8988T (cell line): ENCODE measurements at places on chromosomes 5 and 9.

DNA sequence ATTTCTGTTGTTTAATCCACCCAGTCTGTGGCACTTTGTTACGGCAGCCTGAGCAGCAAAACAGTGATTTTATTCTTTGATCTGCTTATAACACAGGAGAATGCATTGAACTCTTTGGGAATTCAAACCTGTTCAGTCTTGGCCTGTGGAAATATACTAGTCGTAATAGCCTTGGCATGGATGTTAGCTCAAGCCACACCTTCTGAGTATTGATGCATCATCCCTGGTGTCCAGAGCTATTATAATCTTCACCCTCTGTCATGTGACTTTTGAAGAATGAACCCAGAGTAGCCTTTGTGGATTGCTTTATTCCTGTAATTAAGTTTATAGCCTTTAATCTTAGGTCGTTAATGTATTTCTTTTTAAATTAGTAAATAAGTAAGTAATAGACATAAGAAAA is 50.8 kb upstream of the TEX48 start:
- no peak for DNase-seq

- no peak for DNase-seq
These were observed 10.9 kb upstream of the HDHD3 start for GRCh38 chr9:113387560-113388230.

- DNase-seq, result no peak
These were observed 216.0 kb downstream of the KDM4C start for GRCh38 chr9:6973762-6974161.

DNA sequence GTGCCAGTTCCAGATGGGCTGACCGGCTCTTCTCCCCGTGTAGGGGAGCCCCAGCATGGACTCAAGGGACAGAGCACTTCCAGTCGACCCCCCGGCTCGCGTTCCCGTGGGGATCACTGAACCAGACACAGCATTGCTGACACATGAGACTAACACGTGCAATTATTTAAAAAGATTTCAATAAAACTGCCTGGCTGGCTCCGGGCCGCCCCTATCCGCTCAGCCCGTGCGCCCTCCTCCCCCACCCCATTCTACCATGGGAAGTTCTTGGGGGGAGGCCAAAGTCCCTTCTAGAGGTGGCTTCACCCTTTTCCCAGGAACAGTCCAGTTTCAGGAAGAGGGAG is 4.7 kb downstream of the TESK1 start:
- DNase-seq, result no peak

DNA sequence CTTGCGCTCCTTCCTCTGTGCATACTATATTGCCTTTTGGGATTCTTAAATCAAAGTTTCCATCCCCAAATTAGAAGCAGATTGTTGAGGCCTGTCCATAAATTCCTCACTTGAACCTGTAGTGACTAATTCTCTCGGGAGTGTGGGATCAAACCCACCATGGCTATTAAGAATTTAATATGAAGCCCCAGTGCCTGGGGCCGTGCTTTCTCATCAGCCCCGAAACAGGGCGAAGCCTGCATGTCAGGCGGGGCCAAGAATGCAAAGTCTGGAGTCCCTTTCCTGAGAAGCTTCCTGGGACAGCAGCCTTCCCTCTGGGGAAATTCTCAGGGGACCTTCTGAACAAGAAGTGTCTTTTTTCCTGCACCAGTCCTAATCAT is 29.3 kb upstream of the FAT2 start:
- no peak for DNase-seq

DNA sequence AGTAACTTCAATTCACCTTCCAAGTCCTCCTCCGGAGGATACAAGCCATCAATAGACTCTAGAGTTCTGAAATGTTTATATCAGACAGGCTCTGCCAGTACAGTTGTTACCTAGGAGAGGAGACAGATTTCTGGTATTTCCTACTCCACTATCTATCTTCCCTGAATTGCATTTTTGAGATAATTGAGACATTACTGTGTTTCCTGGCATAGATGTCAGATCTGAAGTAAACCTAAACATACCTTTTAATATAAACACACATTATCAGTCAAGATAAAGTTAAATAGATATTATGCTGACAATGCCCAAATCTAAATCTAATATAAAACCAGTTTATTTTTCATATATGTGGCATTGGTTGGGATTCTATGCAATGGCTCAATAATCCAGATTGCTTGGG is 8.2 kb upstream of the TYRP1 start:
- no peak for DNase-seq

DNA sequence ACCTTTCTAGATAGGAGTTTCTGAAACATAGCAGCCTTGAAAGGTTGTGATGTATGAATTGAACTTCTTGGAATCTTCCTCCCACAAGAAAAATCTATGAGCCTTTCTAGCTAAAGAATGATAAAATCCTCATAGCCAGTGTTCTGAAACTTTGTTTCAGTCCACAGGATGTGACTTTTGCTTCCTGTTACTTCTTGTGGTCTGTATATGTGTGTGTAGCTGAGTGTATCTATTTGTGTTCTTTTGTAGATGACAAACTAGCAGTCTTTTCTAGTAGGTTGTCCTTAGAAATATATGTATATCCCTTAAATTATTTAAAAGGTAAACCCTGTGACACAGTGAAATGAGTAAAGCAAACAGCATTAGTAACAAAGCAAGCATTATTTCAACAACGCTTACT is 188.8 kb downstream of the MRPS30 start:
- DNase-seq, result no peak

DNA sequence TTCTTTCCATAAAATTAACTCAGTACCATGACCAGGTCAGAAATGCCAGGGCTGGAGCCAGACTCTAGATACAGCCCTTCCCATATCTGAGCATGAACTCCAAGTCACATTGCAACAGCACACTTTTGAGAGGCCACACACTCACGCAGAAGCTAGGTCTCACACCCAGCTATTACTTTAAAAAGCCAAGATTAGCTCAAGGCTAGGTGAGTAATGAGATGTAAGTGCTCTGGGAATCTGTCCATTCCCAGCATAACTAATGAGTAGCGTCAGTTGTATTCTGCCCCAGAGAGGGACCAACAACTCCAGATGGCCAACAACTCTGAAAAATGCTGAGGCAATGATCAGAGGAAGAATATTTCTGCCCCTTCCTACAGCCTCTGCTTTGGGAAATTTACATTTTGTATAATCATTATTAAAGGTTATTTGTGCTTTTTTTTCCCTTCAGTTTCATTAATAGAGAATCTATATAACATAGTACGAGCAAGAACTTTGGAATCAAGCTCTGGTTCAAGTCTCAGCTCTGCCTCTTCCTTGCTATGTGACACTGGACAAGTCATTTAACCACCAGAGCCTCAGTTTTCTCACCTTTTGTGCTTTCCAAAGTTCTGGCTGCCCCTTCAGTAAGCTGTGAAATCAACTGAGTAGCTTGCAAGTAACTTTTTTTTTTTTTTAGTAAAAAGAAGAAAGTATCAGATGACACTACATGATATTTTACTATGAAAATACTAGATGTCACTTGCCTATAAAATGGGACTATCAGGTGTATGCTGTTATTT is 118.3 kb downstream of the NR6A1 start:
- no peak for DNase-seq

DNA sequence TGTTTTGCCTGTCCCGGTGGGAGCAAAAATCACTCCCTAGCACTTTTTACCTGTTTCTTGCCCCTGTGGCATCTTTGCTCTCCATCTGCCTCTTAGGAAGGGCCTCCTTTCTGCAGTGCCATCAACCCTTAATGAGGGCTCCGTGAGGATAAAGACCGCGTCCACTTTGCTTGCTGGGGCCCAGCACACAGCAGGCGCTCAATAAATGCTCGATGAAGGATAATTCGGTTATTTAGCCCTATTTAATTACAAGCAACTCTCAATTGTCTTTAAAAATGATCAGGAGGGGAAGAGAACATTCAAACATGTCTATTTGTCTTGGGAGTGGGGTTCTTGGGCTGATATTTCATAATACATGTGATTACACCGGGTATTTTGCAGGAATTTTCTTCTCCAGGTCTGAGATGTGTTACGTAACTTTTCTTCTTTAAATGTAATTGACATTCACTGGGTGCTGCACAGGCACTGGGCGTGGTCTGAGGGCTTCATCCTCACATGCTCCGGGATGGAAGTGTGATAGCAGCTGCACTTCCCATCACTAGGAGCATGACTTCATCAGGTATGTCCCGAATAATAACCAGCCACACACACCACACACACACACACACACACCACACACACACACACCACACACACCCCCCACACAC is 19.8 kb upstream of the NTNG2 start:
- DNase-seq, result no peak

GRCh38 chr5:17000291-17000939 is 64.3 kb upstream of the MYO10 start:
- no peak for DNase-seq

DNA sequence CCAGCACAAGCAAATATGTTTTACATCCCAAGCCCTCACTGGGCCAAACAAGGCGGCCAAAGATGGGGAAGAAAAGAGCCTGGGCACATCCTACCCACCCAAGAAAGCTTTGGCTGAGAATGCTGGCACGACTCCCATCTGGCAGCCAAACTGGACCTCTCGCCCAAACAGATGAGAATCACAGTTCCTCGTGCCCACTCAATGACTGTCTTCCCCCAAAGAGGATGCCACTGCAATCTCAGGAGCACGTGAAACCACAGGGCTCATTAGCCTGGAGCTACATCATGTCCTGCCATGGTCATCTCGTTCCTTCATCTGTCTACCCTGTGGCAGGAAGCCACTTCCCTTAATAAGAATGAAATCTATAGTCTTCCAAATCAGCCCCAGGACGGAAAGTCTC is 536.8 kb downstream of the BNC2 start:
- no peak for DNase-seq

DNA sequence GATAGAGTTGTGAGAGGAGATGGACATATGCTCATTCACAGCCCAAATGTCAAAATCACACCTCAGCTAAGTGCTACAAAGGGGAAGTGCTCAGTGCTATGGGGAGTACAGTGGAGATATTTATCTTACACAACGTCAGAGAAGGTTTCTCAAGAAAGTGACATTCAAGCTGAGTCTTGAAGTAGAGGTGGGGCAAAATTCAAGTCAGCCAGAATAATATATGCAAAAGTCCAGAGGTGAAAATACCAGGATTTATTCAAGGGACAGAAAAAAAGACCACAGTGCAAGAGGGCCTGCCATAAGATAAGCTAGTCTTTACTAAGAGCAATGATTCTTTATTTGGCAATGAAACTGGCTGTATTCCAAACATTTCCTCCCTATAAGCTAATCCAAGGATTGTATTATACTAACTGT is 327.8 kb upstream of the PIK3R1 start:
- no peak for DNase-seq

GRCh38 chr5:163670036-163670435 is 164.6 kb downstream of the MAT2B start:
- no peak for DNase-seq

- DNase-seq, result no peak
These were observed 290.1 kb upstream of the MPDZ start for GRCh38 chr9:13569602-13570067.

DNA sequence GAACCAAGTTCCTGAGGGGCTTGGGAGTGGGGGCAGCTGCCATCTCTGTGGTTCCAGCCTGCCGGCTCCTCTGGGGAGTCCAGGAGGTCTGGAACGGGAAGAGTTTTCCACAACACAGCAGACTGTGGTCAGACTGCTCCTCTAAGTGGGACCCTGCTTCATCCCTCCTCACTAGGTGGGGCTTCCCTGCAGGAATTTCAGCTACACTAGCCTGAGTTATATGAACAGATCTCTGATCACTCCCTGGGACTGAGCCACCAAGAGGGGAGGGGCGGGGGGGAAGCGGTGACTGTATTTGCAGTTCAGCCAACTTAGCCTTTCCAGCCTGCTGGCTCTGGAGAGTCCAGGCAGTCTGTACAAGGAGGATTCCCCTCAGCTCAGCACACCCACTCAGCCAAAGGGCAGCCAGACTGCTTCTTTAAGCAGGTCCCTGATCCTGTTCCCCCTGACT is 19.4 kb downstream of the DTWD2 start:
- no peak for DNase-seq

DNA sequence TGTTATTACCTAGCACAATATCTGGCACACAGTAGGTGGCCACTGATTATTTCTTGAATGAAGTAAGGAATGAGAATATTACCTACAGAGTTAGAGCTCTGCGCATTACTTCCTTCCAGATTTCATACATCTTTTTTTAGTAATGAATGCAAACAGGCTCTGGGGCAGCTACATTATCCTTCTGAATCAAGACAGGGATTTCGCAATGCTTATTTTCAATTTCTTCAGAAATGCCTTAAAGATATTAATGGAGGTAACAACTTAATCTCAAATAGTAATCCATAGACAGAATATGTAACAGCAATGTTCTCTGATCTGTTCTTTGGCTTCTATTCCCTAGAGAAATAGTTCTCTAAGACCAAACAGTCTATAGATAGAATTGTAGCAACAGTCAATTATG is 32.6 kb downstream of the CDKN2A start:
- DNase-seq, result no peak

DNA sequence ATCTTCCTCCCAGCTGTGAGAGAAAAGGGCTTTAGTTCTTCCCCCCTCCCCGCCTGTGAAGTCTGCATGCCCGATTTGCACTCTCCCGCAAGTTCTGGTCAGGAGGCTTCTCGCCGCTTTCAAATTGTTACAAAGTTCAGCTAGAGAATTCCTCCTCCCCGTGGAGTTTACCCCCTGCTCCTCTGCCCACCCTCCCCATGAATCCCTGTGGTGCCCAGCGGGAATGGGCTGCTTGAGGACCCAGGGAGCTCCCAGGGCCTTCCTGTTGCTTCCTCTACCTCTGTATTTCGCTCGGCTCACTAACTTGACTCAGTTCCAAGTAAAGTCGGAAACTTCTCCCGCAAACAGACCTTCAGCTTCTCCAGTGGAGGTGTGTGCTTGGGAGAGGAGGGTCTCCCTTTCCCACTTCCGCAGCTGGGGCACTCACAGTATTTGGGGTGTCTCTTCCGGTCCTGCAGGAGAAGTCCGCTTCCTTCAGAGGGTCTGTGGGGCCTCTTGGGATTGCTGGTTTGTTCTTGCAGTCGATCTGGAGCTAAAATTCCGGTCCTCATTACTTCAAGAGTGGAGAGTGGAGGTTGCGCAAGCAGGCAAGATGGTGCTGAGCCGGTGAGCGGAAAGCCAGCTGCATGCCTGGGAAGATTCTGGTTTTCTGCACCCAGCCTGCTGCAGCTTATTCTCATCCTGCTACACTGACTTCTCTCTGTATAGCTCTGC is 97.8 kb downstream of the ADAMTS12 start:
- DNase-seq, result no peak

DNA sequence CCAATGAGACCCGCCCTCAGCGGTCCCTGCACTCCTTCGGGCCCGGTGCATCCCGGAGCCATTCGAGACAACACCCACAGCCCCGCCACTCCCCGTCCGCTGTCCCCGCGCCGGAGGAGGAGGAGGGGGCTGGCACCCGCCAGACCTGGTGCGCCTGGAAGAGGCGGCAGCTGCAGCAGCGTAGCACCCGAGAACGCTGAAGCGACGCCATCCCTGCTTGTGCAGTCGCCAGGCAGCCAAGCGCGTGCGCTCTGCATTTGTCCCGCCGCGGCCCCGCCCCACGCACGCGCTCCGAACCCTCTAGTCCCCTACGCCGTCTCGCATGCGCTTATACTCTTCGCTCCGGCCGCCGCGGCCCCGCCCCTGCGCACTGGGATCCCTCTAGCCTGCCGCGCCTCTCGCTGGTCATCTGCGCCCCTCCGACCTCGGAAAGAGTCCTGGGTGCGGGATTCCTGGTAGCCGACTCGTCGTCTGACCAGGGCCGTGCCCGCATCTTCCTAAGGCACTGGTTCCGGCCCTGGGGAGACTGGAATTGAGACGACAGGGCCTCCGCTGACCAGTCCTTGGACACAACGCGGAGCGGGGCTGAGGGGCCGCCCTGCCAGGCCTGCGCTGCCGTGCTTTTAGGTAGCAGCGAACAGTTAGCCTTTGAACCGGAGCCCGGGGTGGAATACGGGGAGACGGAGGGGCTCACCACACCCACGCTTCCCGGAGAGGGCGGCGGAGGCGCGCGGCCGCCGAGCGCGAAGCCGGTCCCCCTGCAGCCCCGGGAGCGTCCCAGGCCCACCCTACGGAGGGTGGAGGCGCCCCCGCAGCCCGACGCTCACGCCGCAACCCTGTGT is at the start of gene MRNIP:
MRNIP (minus strand) TSS at position 232 of the 842 bp plus-strand sequence; CDS start at position 211, 21 bp downstream.
- peak; percentile 98 for DNase-seq
